ENCODE measurements at places on chromosomes 11 and 22.

GRCh38 chr11:23644443-23644842, 784.2 kb upstream of the CCDC179 start:
- DNase-seq = no peak

GRCh38 chr11:2835751-2836150, 49.8 kb downstream of the CDKN1C start:
- DNase-seq = no peak

GRCh38 chr11:117143390-117143789, 697 bp upstream of the PAFAH1B2 start:
- DNase-seq = no peak

- DNase-seq = no peak
Observed at GRCh38 chr11:20258376-20258895, 98.2 kb upstream of the DBX1 start.
